ENCODE measurements at places on chromosomes 6 and 20.

DNA sequence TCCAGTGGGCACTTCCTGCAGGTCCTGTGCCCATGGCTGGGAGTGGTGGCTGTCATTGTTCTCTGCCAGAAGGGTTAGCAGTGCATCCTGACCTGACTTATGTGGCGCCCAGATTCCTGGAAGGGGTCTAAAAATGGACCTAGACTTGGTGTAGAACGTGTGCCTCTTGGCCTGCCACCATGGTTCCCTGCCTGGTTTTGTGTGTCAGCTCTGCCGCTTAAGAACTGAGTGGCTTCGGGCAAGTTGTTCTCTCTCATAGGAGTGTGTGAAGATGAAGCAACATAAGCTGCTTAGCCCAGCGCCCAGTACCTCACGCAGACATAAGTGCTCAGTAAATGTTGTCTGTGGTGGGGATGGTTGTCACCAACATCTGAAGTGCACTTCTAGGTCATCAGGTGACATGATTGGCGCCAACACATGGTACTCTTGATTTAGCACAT, 52.1 kb downstream of the PTPN1 start:
- no peak for DNase-seq

GRCh38 chr20:57760698-57761412, 51.0 kb upstream of the PMEPA1 start:
- DNase-seq, result no peak

- DNase-seq, result no peak
Observed at GRCh38 chr6:84764332-84765049, at the start of gene TBX18. TSS of gene TBX18 (minus strand) at chr6:84764598. CDS start at chr6:84764181, 417 bp downstream.

DNA sequence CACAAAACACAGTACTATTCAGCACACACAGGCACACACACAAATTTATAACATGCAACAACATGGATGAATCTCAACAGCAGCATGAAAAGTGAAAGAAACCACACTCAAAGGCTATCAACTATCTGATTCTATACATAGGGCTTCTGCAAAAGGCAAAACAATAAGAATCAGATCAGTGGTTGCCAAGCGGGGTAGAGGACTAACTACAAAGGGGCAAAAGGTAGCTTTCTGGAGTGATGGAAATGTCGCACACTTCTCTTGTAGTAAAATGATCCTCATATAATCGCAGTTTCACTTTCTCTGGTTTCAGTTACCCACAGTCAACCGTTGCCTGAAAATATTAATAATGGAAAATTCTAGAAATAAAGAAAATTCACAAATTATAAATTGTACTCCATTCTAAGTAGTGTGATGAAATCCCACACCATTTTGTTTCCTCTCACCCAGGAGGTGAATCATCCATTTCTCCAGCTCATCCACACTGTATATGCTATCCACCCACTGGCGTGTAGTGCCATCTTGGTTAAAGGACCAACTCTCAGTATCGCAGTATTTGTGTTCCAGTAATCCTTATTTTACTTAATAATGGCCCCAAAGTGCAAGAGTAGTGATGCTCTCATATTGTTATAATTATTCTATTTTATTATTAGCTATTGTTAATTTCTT, 12.8 kb upstream of the PLN start:
- DNase-seq, result no peak

DNA sequence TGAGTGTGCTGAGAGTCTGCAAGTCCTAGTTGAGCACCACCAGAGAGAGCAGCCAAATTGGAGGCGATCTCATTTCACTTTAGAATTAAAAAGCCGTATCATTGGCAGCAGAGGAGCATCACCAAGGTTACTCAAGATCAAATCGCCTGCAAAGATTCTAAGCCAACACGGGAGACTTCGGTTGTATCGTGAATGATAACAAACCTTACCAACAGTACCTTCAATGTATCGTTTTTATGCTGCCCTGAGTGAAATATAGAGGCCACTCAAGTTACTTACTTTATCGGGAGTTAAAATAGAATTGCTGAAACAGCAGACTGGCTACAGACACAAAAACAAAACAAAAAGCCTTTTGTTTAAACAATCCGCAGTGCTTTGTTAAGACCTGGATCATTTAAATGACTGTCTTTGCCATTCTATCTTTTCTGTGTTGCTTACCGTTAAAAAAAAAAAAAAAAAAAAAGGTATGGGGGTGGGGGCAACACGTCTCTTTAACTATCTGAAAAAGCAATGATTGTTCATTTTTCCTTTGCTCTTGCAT, 14.2 kb downstream of the NHSL1 start:
- no peak for DNase-seq

- peak; percentile 55 for DNase-seq
Observed at GRCh38 chr20:667351-668034, 8.1 kb downstream of the SCRT2 start.

DNA sequence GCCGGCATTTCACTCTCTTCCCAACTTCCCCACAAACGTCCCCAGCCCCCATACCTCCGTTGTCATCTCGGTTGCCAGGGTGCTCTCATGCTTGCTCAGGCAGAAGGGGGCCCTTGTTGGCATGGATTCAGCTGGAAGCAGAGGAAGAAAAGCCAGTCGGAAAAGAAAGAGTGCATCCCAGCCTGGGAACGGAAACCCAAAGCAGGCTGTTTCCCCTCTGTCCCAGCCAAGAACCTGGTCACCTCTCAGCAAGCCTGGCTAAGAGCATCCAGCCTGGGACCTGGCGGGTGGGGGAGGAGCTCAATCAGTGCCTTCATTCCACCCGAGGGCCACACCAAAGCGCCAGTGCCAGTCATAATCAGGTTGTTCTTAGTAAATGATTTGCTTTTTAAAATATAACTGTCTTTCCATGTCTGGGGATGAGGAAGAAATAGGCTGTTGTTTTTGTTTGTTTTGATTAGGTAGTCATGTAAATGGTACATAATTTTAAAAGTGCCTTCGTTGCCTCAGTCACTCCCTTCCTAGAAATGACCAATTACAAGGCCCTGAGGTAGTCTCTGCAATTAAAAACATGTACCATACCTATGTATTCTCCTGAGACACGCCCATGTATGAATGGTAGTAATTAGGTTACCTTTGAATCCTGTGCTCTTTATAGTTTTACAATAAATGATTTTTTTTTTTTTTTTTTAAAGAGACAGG, 21.1 kb downstream of the CHMP4B start:
- no peak for DNase-seq

GRCh38 chr6:91970700-91971099, 1383.8 kb upstream of the MAP3K7 start:
- DNase-seq, result no peak

DNA sequence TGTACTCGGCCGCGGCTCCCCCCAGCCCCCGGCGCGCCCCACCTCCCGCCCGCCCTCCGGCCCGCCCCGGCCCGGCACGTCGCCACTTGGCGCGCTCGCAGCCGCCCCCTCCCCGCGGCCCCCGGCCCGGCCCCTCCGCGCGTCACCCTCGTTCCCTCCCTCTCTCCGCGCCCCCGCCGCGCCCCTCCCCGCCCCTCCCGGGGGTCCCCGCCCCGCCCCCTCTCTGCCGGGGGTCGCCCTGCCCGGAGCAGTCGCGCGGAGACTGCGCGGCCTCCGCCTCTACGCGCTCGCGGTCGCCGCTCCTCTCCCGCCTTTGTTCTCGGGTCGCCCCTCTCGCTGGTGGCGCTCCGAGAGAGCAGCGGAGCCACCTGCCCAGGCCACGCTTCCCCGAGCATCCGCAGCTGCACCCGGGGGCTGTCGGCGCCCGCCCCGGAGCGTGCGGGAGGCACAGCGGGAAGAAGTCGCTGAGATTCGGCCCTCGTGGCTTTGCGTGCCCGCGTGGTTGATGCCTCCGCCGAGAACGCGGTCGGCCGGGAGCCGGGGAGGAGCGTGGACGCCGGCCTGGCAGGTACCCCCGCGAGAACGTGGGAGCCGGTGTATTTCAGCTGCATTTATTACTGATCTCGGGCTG, at the start of gene PHF10:
PHF10 (minus strand) TSS at position 7 of the 631 bp plus-strand sequence. CDS start 569 bp downstream, outside the sequence.
- DNase-seq, result peak; percentile 32

GRCh38 chr20:57476084-57476526, 48.8 kb downstream of the CTCFL start:
- no peak for DNase-seq

GRCh38 chr6:1797801-1798200, 188.1 kb downstream of the FOXC1 start:
- no peak for DNase-seq

DNA sequence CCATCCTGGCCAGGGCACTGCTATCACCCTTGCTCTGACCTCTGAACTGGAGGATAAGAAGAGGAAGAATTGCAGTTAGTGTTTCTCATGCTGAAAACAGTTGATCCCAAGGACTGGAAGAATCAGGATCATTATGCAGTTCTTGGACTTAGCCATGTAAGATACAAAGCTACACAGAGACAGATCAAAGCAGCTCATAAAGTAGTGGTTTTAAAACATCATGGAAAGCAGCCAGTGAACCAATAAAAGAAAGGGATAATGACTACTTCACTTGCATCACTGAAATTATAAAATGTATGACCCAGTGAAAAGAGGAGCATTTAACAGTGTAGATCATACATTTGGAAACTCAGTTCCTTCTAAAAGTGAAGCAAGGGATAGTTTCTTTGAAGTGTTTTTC, 47.7 kb downstream of the DNAH8 start:
- DNase-seq, result no peak

DNA sequence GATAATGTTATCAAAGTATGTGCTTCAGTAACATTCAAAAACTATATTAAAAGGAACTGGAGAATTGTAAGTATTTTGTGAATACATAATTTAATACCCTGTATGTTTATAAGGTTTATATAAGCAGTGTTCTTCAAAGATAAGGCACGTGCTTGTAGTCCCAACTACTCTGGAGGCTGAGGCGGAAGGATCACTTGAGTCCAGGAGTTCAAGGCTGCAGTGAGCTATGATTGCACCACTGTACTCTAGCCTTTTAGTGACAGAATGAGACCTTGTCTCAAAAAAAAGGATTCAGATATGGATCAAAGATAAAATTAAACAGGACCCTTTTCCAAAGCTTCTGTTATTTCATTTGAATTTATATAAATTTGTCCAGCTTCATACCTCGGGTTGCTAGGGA, 17.2 kb downstream of the CSE1L start:
- no peak for DNase-seq

GRCh38 chr6:152135755-152136448, 328.4 kb downstream of the ESR1 start:
- DNase-seq, result no peak

DNA sequence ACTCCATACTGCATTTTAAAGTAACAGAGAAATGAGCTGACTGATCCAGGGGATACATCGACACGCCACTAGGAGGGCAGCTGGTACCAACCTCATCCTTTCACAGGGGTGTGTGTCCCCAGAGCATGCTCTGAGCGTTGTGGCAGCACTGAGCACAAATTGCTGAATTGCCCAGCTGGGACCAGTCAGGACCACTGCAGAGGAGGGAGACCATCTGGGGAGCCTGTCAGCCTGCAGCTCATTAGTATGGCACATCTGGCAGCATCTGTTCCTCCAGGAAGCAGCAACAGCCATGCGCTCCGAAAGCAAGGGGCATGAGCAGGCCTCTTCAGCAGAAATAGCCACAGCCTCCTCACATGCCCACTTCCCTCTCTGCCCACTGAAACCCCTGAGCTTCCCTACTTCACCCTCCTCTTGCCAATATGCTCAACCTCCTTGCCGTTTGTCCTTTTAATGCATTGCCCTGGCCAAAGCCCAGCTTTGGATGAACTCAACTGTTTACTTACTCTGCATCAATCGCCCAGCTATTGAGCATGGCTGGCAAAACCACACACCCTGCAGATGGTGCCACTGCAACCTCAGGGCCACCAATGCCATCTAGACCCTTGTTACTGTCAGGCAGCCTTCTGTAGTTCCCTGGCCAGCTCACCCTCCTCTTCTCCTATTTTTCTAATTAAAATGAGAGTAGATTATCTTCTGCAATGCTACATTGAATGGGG, 77.6 kb upstream of the NEDD9 start:
- DNase-seq, result no peak

GRCh38 chr6:21928827-21929226, 335.3 kb downstream of the SOX4 start:
- no peak for DNase-seq

DNA sequence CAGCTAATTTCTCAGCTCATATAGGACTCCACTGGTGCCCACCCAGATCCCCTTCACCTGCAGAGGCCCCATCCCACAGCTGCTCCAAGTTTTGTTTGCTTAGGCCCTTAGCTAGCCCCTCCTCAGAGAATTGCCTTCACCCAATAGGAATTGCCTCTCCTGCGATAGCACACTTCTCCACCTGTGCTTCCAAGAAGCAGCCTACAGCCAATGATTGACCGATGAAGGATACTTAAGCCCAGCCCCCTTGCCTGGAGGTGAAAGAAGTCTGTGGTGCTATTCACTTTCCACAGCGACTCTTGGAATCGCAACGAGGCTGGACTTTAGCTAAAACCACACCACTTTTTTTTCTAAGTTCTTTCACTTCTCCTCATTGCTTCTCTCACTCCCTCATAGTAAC, 353.2 kb upstream of the BTBD3 start:
- DNase-seq, result no peak

- DNase-seq, result no peak
Observed at GRCh38 chr6:42331019-42331418, 113.4 kb upstream of the MRPS10 start.

DNA sequence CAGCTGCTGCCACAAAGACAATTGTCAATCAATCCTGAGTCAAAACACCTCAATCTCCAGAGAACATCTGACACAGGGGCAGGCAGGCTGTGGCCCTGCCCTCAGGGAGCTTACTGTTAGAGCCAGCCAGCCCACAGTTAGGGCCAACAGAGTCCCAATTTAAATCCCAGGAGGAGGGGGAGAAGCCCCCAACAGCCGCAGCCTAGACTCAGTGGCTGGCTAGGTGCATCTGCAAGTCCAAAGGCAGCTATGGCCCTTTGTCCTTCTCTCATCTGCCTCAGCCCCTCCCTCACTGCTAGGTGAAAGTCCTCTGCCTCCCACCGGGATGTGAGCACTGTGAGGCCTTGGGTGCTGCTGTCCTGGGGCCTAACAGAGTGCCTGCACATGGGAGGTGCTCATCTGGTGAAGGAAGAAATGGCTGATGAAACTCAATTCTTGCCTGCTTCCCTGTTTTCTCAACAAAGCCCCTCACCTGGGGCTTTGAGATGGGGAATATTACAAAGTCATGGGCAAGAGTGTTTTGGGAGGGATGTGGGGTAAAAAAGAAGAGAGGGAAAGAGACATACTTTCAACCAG, 33.7 kb upstream of the VEGFA start:
- no peak for DNase-seq

DNA sequence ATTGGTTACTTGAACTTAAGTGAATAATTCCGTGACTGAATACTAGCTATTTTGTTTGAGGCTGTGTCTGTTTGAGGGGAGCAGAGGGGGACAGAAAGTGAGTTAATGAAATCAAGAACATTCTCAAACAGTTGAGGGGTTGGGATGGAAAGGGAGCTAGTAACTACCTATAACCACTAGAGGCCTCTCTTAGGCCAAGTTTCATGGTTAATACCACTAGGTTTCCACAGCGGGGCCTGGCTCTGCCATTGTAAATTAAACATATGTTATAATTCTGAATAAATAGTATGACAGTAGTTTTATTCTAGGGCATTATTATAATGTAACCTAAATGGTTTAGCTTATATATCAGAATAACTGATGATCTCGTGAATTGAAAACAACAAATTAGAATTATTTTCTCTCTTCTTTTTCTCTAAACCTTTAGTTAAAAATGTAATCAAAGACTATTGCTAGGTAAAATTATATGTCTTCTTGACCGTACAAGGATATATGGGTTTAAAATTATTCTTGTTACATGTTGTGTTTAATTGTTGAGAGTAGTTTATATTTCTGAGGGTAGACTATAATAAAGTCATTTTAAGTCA, 108.1 kb downstream of the BCKDHB start:
- peak; percentile 69 for DNase-seq

GRCh38 chr6:26124781-26125685, 37.8 kb downstream of the HFE start:
- peak; percentile 35 for DNase-seq

GRCh38 chr6:80465513-80465912, 359.0 kb downstream of the BCKDHB start:
- DNase-seq, result no peak
